ENCODE measurements at places on chromosomes 4 and X.

GRCh38 chr4:41546638-41547037 lies 8.7 kb downstream of the LIMCH1 start:
- DNase-seq, result no peak

GRCh38 chrX:13859724-13860123 lies 42.8 kb upstream of the GPM6B start:
- no peak for DNase-seq

GRCh38 chrX:258291-259040 lies 22.7 kb upstream of the PLCXD1 start:
- no peak for DNase-seq

DNA sequence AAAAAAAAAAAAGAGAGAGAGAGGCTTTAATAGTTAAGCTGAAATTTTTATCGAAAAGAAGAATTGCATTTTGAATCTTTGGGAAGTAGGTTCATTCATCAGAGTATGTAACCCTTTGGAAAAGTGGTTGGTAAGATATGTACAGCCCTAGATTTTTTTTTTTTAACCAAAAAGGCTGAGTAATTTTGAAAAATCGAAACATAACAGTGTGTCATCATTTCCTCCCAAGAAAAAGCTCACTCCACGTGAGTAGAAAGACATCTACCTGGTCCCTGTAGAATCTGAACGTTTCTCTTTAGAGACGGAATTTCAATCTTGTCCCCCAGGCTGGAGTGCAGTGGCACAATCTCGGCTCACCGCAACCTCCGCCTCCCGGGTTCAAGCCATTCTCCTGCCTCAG lies 16.2 kb downstream of the SHOX start:
- no peak for DNase-seq

DNA sequence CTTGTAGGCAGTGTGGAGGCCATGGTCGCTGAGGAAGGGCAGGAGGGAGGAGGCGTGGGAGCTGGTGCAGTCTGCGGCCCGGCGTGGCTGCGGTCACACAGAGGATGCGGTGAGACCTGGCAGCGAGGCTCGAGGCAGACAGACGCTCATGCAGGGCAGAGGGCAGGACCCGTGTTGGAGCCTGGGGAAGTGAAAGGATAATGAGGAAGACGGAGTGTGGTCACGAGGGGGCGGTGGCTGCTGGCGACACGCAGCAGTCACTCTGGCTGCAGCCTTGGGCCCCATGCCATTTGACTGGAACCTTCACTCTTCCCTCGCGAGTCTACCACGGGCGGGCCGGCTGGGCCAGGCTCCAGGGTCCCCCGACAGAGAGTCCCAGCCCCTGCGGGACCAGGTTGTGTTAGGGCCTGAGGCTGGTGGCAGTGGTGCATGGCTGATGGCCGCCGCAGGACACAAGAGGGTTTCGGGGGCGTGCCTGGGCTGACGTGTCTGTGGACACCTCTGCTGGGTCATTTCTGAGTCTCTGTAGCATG lies 68.8 kb upstream of the HGFAC start:
- no peak for DNase-seq

- no peak for DNase-seq
Measured at GRCh38 chrX:153667281-153667955, 6.2 kb downstream of the PNCK start.

DNA sequence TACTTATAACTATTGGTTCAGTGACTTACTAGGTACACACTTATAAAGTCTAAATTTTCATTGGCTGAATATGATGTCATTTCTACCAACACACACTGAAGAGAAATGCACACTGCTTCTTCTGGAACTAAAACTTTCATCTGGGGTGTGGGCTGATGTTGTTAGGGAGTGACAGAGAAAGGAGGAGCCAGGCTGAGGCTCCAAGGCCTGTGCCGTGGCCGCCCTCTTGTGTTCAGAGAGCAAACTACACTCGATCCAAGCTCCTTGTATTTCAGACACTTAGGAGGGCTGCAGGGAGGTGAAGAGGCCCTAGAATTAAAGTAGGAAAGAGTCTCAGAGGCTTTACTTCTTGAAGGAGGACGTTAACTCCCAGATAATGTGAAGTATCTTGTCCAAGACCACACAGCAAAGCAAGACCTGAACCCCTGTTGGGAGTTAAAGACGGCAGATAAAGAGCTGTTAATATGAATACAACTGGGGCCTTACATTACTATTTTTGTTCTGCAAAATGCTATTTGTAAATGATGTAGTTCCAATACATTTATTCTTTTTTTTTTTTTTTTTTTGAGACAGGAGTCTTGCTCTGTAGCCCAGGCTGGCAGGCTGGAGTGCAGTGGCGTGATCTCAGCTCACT lies 137.5 kb downstream of the AFAP1 start:
- DNase-seq, result peak; percentile 68

DNA sequence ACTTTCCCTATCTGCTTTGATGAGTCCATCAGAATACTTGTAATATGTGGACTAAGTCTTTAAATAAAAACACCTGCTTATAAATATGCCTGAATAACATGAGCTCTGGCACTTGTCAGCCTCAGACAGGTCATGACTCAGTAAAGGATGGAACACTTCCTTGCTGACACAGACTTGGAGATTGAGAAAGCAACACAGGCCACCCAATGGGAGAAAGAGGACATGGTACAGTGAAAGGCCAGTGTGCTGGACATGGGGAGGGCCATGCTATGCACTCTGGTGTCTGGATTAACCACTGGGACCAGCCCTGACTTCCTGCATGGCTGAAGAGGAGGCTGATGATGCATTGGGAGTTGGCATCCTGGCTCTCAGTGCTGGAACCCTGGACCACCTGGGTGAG lies 149.5 kb downstream of the DHRSX start:
- peak; percentile 78 for DNase-seq

DNA sequence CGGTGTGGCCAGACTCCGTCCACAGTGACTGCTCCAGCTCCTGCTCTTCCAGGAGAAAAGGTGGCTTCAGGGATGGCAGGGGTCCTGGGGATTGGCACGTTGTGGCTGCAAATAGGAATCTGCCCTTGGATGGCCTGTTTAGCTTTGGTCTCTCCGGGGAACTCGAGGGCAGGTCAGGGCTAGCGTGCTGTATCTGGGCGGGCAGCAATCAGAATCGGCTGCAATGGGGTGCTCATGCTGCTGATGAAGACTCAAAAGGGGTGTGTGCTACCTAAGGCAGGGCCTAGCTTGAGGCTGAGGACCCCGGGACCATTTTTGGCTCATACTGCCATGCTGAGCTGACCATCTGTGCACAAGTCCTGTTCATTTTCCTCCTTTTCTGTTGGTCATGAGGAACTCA lies 51.3 kb downstream of the RGS12 start:
- DNase-seq, result no peak

GRCh38 chr4:74428276-74428675 lies 16.7 kb upstream of the AREG start:
- no peak for DNase-seq

DNA sequence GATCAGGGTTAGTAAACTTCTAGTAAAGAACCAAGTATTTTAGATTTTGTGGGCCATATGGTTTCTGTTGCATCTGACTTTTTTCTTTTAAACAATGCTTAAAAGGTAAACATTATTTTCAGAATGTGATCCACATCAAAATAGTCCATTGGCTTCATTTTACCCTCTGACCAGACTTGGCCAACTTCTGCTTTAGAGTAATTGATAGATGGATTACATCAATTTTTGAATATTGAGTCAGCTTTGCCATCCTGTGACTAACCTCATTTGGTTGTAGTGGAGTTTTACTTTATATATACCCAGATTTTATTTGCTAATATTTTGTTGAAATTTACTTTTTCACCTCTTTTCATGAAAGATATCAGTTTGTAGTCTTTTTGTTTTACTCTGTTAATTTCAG lies 559.8 kb downstream of the TLL1 start:
- no peak for DNase-seq

- no peak for DNase-seq
Measured at GRCh38 chrX:84118769-84119168, 69.2 kb downstream of the RPS6KA6 start.

DNA sequence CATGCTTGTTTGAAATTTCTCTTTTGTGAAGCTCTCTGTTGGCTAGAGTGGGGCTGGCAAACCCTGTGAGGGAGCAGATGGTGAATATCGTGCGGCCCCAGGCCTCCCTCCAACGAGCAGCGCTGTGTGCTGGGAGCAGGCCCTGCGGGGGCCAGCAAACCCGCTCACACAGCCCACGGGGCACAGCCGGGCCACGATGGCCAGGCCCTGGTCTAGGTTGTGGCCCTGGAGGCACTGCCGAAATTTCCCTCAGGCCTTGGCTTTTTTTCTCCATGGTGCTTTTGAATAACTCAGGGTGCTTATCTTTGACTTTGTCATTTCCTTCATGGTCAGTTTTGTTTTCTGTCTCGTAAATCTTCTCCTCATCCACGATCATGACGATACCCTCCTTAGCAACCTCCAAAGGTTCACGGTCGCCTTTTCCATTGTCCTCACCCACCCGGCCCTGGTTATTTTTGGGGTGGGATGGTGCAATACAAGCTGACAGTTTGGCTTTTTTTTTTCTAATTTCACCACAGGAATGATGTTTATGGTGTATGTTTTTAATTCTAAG lies 20.7 kb downstream of the PCGF3 start:
- peak; percentile 77 for DNase-seq

DNA sequence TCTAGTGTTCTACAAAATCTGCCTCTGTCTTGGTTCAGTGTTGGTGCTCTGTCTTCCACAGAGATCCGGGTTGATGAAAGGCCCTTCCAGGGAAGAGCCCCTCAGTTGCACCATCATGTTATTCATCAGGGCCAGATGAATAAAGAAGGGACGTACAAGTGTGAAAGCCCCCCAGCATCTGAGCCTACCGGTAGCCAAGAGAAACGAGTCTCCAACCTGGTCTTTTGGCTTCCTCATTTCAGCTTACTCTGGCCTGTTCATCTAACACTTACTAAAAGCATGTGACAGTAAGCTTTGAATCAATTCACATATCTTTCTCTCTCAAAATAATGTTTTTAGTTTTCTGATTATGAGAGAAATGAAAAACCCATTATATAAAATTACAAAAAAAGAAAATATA lies 19.2 kb downstream of the MEPE start:
- no peak for DNase-seq

- no peak for DNase-seq
Measured at GRCh38 chrX:122238801-122239200, 945.3 kb upstream of the GRIA3 start.

GRCh38 chr4:157655096-157655809 lies 434.7 kb downstream of the GRIA2 start:
- no peak for DNase-seq

DNA sequence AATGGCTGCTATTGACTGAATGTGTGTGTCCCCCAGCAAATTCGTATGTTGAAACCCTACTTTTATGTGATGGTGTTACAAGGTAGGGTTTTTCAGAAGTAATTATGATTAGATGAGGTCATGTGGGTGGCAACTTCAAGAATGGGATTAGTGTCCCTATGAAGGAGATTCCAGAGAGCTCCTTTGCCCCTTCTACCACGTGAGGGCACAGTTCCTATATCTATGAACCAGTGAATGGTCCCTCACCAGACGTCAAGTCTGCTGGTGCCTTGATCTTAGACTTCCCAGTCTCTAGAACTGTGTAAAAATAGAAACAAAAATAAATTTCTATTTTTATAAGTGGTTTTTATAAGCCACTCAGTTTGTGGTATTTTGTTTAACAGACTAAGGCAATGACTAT lies 1137.6 kb upstream of the IGFBP7 start:
- no peak for DNase-seq

DNA sequence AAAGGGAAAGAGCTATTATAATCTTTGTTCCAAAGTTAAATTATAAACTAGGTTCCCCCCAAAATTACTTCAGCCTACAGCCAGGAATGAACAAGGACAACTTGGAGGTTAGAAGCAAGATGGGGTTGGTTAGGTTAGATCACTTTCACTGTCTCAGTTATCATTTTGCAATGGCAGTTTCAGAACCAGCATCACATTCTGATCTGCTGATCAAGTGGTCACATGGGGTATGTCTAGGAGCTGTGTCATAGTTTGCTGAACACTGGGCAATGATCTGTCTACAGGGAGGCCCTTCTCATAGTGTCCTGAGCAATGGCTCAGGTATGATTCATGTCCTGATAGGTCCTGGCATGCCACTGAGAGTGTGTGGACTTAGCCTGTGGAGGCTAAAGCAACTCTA lies 41.6 kb upstream of the XIAP start:
- DNase-seq, result peak; percentile 49

- no peak for DNase-seq
Measured at GRCh38 chrX:259692-260355, 21.4 kb upstream of the PLCXD1 start.

GRCh38 chr4:184980261-184980660 lies 38.0 kb upstream of the HELT start:
- DNase-seq, result peak; percentile 65

- no peak for DNase-seq
Measured at GRCh38 chr4:106775636-106776035, 260.5 kb downstream of the DKK2 start.

GRCh38 chrX:39199429-39199828 lies 398.2 kb downstream of the MID1IP1 start:
- no peak for DNase-seq

DNA sequence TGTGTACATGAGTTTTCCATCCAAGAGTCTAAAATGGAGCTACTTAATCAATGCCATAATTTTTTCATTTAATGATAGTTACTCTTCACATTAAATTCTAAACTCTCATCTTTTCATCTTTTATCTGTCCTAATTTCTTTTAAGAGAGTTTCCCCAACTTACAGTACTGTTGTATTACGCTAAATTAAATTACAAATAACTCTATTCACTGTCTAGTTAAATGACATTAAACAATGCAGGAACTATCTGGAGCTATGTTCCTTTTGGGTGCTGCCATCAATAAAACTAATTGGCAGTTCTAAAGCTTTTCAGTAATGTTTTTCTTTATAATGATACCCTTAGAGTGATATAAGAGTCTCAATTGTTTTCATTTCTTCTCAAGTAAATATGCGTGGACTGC lies 227.6 kb downstream of the ANKRD50 start:
- DNase-seq, result no peak

DNA sequence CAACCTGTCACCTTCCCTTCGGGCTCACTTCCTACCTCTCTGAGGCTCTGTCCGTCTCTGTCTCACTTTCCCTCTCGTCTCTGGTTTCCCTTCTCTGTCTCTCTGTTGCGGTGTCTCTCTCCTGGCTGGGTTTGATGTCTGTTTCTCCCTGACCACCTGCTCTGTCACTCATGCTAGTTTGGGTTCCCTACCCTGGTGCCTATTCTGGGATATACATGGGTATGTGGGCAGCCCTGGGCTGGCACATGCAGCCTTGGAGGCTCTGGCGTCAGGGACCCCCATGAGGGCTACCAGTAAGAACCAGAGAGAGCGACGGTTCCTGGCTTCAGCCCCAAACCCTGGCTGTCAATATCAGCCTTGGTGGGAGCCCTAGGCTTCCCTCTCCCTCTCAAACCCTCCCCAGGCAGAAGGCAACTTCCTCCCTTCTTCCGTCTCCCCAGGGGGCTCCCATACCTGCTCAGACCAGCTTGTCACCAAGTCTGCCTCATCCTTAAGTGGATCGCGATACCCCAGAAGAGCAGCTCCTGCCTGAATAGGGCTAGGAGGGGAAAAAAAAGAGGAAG lies 314 bp downstream of the DNASE1L1 start:
- DNase-seq, result no peak
